ENCODE measurements at places on chromosomes 11 and 22.

GRCh38 chr11:62419314-62419929 is 589 bp downstream of the SCGB1A1 start:
- H3K27ac ChIP-seq, result no peak overlapping the region
- no peaks in the 10 kb centered on the region for H3K27me3 ChIP-seq
- H3K4me1 ChIP-seq, result peaks cover 1% of the 10 kb centered on the region
- H3K4me3 ChIP-seq, result no peak overlapping the region
- DNase-seq, result no peak

- H3K36me3 ChIP-seq, result no peaks in the 10 kb centered on the region
- H3K4me1 ChIP-seq, result peaks cover 24% of the 10 kb centered on the region
- peaks cover 8% of the 10 kb centered on the region for H3K27me3 ChIP-seq
- no peak overlapping the region for H3K4me3 ChIP-seq
Measured at GRCh38 chr11:44992774-44993173, 42.1 kb upstream of the TP53I11 start.

- no peak for DNase-seq
- no peak overlapping the region for H3K4me3 ChIP-seq
- H3K36me3 ChIP-seq, result no peaks in the 10 kb centered on the region
- no peaks in the 10 kb centered on the region for H3K4me1 ChIP-seq
- no peaks in the 10 kb centered on the region for H3K27me3 ChIP-seq
Measured at GRCh38 chr11:84297570-84297969, 1011.4 kb upstream of the CCDC90B start.

DNA sequence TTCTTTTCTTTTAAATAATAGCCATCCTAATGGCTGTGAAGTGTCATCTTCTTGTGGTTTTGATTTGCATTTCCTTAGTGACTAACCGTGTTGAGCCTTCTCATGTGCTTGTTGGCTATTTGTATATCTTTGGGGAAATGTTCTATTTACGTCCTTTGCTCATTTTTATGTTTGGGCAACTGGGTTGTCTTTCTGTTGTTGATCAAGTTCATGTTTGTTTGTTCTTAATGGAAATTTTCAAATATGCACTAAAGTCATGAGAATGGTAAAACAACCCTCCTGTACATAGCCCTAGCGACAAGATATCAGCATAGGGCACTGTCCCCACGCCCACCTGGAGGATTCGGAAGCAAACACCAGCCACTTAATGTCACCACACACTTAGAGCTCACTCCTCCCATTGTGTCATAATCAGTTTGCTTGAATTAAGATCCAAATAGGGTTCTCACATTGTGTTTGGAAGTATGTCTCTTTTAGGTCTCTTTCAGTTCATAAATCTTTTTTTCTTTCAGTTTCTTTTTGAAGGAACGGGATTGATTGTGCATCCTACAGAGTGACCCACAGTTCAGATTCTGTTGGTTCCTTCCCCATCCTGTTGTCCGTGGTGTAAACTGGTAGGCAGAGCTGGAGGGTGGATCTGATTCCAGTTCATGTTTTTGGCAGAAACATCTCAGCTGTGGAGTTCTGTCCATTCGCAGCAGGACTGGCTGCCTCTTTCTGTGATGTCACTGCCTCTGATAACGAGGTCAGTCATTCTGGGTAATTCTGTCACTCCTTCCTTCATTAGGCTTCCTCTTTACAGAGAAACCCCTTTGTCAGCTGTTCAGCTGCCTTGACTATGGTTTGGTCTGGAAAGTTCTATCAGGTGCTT is 26.4 kb upstream of the ADORA2A start:
- peak overlapping the region; percentile 75 for H3K27ac ChIP-seq
- H3K36me3 ChIP-seq, result peaks cover 11% of the 10 kb centered on the region
- DNase-seq, result no peak

DNA sequence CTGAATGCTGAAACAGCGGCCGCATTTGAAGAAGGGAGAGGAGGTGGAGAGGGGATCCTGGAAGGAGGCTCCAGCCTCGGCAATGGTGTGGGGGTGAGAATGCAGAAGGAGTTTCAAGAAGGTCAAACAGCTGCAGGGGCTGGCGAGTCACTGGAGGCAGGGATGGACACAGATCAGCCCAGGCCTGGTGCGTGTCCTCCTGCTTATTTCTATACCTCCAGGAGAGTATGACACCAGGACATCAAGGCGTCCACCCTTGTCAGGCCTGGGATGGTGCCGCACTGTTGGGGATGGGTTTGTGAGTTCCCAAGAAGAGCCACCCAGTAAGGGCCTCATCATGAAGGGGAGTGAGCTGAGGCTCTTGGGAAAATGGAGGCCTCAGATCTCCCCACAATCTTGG is 23.1 kb downstream of the IGLL1 start:
- DNase-seq, result no peak
- H3K4me1 ChIP-seq, result no peaks in the 10 kb centered on the region
- no peak overlapping the region for H3K27ac ChIP-seq
- no peaks in the 10 kb centered on the region for H3K36me3 ChIP-seq
- H3K4me3 ChIP-seq, result no peak overlapping the region

- H3K36me3 ChIP-seq, result no peaks in the 10 kb centered on the region
- no peaks in the 10 kb centered on the region for H3K4me1 ChIP-seq
- DNase-seq, result no peak
- no peak overlapping the region for H3K27ac ChIP-seq
Measured at GRCh38 chr11:56782167-56782847, 33.8 kb upstream of the OR9G4 start.

- no peak for DNase-seq
- H3K27ac ChIP-seq, result no peak overlapping the region
- peaks cover 47% of the 10 kb centered on the region for H3K27me3 ChIP-seq
- H3K4me3 ChIP-seq, result no peak overlapping the region
- H3K4me1 ChIP-seq, result peaks cover 4% of the 10 kb centered on the region
Measured at GRCh38 chr11:119512369-119512768, 89.4 kb upstream of the THY1 start.

GRCh38 chr11:65355776-65356393 is 1.3 kb downstream of the TIGD3 start:
- peaks cover 14% of the 10 kb centered on the region for H3K27me3 ChIP-seq
- no peak overlapping the region for H3K27ac ChIP-seq
- no peak for DNase-seq

- no peaks in the 10 kb centered on the region for H3K36me3 ChIP-seq
- no peak overlapping the region for H3K27ac ChIP-seq
- no peak for DNase-seq
- H3K4me3 ChIP-seq, result no peak overlapping the region
Measured at GRCh38 chr11:72598906-72599305, 75.3 kb downstream of the PDE2A start.

DNA sequence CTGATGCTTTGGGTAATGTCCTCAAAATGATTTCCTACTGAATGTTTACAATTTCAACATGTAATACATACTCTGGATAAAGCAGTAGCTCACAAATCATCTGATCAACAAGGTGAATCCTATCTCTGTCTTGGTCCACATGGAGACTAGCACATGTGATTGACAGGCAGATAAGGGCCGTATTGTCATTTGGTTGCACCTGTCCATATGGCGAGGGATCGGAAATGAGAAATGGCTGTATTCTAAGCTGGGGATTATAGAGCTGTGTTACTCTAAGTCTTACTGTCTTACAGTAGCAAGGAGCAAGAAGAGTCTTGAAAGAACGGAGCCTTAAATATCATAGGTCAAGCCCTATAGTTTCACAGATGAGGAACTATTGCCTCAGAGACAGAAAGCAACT is 55.7 kb downstream of the APIP start:
- H3K27ac ChIP-seq, result no peak overlapping the region
- H3K36me3 ChIP-seq, result no peaks in the 10 kb centered on the region
- no peaks in the 10 kb centered on the region for H3K4me1 ChIP-seq
- DNase-seq, result no peak

DNA sequence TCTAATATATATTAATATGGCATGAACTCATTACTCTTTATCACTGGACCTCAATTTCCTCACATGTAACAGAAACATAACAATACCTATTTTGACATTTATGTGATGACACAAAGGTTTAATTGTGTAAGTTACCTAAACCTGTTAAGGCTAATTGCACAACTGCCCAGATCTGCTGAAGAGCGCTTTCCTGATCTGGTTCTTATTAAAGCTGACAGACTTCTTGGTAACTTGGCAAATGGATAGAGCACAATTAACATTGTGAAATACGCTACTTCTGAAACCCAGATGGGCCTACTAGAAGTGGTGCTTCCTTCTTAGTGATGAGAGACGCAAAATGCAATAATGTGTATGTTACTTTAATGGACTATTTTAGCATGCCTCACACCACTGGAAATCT is 1767.2 kb upstream of the RAG2 start:
- no peaks in the 10 kb centered on the region for H3K36me3 ChIP-seq
- H3K27me3 ChIP-seq, result no peaks in the 10 kb centered on the region
- no peak for DNase-seq
- no peak overlapping the region for H3K4me3 ChIP-seq
- no peak overlapping the region for H3K27ac ChIP-seq

DNA sequence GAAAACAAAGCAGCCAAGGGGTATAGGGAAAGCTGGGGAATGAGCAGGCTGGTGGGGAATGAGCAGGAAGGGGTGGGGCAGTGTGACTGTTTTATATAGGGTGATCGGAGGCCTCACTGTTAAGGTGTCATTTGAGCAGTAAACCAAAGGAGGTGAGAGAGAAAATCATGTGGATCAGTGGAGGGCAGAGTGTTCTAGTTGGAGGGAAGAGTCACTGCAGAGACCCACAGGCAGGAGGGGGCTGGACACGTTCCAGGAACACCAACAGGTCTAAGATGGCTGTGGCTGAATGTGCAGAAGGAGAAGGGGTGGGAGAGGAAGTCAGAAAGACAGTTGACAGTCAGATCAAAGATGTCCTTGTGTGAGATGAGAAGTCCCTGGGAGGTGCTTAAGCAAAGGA is 103.8 kb downstream of the ENTHD1 start:
- no peaks in the 10 kb centered on the region for H3K36me3 ChIP-seq
- no peaks in the 10 kb centered on the region for H3K4me1 ChIP-seq
- no peak overlapping the region for H3K27ac ChIP-seq
- no peak for DNase-seq
- no peak overlapping the region for H3K4me3 ChIP-seq
- peaks cover 8% of the 10 kb centered on the region for H3K27me3 ChIP-seq

GRCh38 chr22:20833225-20833665 is 25.4 kb downstream of the PI4KA start:
- H3K27me3 ChIP-seq, result no peaks in the 10 kb centered on the region
- no peaks in the 10 kb centered on the region for H3K4me1 ChIP-seq
- H3K36me3 ChIP-seq, result peaks cover 30% of the 10 kb centered on the region
- H3K4me3 ChIP-seq, result no peak overlapping the region
- DNase-seq, result no peak

DNA sequence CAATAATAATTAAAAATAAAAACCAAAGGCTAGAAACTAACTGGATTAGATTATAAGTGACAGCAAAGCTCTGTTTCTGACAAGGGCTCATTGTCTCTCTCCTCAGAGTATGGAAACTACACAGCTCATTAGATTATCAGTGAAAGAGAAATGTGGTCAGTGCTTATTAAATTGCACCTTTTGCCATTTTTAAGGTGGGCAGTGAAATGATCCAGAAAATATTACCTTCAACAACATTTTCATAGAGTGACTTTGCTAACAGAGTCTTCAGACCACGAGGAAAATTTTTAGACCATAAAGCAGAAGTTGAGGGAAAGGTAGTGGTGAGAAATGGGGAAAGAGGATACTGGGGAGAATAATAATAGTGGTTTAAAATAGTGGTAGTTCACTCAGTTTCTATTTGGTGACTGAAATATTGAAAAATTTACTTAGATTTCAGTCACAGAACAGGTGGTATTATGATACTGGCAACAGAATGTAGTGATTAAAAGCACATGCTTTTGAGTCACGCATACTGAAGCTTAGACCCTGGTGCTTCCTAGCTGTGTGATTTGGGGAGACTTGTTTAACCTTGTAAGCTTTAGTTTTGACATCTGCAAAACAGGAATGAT is 684.0 kb upstream of the CCDC90B start:
- H3K27ac ChIP-seq, result no peak overlapping the region
- H3K36me3 ChIP-seq, result no peaks in the 10 kb centered on the region
- no peaks in the 10 kb centered on the region for H3K27me3 ChIP-seq

GRCh38 chr22:17858033-17858432 is 83.8 kb upstream of the BID start:
- no peaks in the 10 kb centered on the region for H3K36me3 ChIP-seq
- no peaks in the 10 kb centered on the region for H3K27me3 ChIP-seq
- peak overlapping the region; percentile 78 for H3K27ac ChIP-seq
- DNase-seq, result no peak

- no peak overlapping the region for H3K4me3 ChIP-seq
- H3K27ac ChIP-seq, result no peak overlapping the region
- peaks cover 3% of the 10 kb centered on the region for H3K4me1 ChIP-seq
Measured at GRCh38 chr11:59659981-59660380, 8.9 kb downstream of the PATL1 start.

DNA sequence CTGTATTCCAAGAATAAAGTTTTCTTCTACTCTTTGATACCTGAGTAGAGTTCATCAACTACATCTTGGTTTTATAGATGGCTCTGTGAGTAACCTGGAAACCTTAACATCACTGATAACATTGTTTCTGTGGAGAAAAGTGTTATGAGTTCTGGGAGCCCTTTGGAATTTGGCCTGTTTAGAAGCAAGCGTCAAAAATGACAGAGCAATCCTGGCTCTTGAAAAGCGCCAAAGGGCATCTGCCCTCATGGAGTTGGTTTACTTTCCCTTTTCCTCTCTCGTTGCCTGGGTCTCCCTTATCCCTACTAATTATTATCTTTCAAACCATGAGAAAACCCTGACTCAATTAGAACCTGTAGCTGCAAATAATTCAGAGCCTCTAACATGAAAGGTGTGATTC is 140.1 kb downstream of the DBX1 start:
- H3K27me3 ChIP-seq, result no peaks in the 10 kb centered on the region
- no peaks in the 10 kb centered on the region for H3K36me3 ChIP-seq
- H3K4me1 ChIP-seq, result peaks cover 50% of the 10 kb centered on the region
- H3K27ac ChIP-seq, result no peak overlapping the region
- no peak for DNase-seq
- no peak overlapping the region for H3K4me3 ChIP-seq

All from tibial artery (tissue), 4 donors.